Renal cortex interstitium (tissue), 15 donors: ENCODE measurements at places on chromosomes 2 and 18. TPM values are rescaled to one million over a fixed set of nuclear protein-coding genes. Genes with fewer than 3 reads are reported as not detected.

- DNase-seq: no peak
Measured at GRCh38 chr2:2621855-2622254, 290.8 kb upstream of the MYT1L start.

DNA sequence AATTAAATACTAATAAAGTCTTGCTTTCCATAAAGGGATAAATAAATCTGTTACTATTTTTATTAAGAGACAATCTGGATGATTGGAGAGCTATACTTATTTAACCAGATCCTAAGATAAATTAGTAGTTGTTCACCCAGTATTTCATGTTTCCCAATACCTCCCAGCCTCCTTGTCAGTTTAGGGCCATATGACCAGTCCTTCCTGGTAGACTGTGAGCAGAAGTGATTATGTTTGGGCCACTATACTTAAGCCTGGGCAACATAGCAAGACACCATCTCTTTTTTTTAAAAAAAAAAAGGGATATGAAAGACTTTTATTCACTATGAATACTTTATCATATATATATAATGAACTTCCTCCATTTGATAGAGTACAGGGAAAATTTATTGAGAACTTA is 48.8 kb upstream of the PPM1B start:
- no peak for DNase-seq

- DNase-seq: no peak
Measured at GRCh38 chr2:205954707-205955106, 131.3 kb downstream of the INO80D start.

Gene BCL2L11
- 21.3 TPM for polyA plus RNA-seq

DNA sequence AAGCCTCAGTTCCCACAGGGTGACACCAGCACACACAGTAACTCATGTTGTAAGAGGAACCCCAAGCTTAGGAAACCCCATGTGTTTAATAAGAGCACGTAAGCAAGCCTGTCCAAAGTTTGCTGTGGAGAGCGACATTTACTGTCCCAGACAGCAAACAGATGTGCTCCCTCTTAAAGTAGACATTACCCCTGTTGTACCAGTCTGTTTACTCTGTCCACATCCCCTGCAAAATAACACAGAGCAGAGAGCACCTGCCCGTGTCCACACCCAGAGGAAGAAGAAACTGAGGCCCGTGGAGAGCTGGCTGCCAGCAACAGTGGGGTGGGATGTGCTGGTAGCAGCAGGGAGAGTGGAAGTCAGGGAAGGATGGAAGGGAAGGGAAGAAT is 243.5 kb downstream of the GBX2 start:
- DNase-seq: no peak
